NCI-H1048 (cell line): ENCODE measurements at places on chromosomes 6 and 20.

- DNase-seq = no peak
Observed at GRCh38 chr6:12112540-12113189, 100.6 kb downstream of the HIVEP1 start.

DNA sequence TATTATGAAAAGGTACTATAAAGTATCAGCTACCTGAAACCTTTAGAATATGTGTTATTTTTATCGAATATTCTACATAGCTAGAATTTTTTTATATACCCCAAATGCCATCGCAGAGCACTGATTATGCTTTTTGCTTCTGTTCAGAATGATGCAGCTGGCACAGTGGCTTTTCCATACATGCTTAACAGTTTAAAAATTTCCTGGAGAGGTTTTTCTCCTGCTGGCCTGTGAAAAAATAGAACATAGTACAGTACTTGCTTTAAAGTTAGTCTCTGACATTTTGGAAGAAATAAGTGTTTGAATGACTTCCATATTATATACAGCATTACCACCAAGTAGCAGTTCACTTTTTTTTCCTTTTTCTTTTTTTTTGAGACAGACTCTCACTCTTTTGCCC is 5.3 kb downstream of the DOP1A start:
- DNase-seq = no peak

DNA sequence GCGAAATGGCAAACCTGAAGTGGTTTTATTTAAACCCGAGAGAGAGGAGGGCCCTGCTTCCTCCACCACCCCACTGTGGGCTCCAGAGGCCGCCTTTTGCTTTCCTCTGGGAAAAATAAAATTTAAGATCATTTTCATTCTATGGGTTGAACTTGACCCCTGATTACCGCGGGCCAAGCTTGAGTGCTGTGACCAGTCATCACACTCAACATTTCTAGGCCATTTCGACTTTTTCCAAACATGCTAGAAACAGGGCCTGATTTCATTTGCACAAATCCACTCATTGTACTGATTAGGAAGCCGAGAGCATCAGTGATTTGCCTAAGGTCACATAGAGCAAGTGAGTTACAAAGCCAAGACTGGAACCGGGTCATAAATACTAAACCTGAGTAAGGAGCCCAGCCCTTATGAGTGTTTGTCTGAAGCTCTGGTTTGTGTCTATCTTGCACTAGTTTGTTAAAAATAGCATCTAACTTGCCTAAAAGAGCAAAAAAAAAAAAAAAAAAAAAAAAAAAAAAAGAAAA is 179.7 kb downstream of the DLL1 start:
- no peak for DNase-seq

DNA sequence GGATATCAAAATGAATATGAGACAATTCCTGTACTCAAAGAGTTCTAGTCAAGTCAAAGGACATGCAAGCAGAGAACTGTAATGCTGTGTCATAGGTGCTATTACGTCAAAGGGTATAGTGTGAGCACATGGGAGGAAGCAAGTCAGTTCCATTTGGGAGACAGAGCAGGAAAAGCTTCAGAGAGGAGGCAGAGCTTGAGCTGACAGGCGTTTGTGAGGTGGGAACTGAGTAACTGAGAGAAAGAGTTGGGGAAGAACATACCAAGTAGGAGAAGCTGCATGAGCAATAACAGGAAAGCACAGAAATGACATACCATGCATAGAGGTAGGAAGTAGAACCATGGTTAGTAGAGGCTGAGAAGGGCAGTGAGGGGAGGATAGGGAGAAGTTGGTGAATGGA is 15.2 kb upstream of the SSR1 start:
- no peak for DNase-seq

DNA sequence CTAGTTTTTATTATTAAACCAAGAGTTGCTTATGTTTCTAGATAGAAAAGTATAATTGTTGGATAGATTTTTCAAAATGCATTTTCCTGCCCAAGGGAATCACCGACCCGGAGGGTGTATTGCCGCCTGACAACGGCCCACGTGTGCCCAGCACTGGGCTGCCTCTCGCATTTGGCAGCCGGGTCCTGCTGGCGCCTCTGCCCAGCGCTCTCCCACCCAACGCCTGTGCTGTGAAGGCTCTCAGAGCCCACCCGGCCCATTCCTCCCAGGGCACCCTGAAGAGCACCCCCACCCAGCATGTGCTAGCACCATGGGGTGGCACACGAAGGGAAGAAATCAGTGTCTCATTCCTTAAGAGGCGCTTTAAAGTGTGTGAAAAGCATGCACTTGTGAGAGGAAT is 88.3 kb upstream of the AFDN start:
- DNase-seq = no peak

DNA sequence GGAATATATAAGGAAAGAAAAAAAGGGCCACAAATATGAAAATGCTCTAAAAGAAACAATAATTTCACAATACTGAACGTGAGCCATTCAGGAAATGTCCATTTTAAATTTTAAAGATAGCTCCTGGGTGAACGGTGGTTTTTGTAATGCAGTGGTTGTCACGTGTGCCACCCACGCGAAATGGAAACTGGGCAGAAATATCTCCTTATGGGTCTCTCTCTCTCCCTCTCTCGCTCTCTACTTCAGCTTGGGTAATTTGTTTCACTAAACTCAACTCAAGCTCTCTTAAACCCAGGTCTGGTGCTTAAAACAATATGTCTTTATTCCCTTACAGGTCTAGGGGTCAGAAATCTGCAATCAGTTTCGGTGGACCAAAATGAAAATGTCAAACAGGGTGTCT is 150.8 kb downstream of the OR2B2 start:
- no peak for DNase-seq

GRCh38 chr6:93238632-93239031 is 180.7 kb downstream of the EPHA7 start:
- no peak for DNase-seq

GRCh38 chr6:17150096-17150495 is 48.2 kb downstream of the STMND1 start:
- DNase-seq = no peak

DNA sequence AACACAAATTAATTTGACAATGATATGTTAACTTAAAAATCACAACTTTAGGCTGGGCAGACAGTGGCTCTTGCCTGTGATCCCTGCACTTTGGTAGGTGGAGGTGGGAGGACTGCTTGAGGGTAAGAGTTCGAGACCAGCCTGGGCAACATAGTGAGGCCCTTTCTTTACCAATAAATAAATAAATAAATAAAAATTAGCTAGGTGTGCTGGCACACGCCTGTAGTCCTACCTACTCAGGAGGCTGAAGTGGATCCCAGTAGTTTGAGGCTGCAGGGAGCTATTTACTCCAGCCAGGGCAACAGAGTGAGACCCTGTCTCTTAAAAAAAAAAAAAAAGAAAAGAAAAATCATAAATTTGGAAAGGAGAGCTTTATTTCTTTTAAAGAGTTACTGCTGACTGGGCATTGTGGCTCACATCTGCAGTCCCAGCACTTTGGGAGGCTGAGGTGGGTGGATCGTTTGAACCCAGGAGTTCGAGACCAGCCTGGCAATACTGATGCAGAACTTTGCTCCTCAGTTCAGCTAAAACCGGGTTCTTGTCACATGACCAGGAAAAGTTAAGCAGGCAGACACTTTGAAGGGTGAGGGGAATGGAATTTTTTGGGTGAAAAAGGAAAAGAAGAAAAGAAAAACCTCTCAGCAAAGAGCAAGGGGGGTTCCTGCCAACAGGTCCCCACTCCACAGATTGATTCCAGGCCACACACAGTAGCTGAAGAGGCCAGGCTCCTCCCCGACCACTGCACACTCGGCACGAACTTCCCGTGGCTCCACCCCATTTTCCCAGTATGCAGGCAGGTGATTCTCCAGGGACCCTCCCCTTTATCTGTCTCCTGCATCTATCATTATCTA is 44.0 kb upstream of the DDR1 start:
- no peak for DNase-seq

DNA sequence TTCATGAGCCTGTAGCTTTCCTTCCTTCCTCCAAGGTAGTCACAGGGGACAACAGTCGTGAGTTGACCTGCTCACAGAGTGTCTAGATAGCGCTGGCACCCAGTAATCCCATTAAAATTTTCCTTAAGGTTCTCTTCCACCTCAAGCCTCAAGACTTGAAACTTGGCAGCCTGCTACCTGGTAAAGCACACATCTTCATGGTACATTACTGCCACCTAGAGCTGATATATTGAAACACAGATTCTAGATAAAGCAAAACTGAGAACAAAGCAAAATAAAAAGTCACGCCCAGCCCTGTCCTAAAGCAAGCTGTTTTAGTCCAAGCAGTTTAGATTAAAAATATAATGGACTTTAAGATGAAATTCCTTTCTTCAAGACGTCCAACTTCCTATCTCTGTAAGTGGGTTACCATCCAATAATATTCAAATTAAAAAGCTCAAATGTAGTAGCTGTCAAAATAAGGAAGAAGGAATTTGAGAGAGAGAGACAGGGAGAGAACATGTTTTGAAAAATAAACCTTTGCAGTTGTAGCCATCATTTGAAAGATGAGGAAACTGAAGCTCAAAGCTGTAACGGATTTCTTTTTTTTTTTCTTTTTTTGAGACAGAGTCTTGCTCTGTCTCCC is 50.7 kb upstream of the CD83 start:
- DNase-seq = peak; percentile 31

DNA sequence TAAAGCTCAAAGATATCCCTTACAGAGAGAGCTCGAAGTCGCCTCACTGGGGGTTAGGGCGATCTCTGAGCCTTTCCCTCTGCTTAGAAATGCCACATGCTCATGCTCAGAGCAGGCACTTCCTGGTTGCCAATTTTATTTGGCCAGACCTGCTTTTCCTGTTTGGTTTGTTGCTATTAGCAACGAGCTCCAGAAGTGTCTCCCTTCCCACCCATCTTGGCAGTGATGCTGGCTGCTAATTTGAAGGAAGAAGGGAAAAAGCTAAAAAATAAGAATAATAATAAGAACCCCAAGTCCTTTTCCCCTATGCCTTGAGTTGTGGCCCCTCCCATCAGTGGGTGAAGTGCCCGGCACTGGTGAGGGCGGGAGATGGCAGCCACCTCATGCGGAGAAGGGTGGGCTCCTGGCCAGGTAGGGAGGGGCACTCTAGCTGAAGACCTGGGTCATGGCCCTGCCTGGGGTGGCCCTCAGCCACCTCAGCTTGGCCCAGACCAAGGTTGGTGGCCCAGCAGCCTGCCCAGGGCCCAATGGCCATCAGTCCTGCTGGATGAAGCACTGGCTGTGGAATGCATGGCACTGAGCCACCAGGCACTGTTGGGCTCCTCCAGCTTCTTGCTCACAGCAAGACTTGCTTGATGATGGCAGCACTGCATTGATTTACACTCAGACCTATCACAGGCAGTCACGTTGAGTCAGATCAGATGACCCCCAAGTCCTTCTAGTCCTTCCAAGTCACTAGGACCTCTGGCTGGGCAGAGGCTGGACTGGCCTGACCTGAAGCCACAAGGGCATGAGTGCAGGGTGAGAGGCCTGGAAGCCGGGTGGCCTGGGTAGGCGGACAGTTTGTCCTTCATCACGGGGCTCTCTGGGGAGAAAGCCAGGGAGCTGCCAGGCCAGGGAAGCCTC is 79.0 kb downstream of the SYNJ2 start:
- peak; percentile 71 for DNase-seq

DNA sequence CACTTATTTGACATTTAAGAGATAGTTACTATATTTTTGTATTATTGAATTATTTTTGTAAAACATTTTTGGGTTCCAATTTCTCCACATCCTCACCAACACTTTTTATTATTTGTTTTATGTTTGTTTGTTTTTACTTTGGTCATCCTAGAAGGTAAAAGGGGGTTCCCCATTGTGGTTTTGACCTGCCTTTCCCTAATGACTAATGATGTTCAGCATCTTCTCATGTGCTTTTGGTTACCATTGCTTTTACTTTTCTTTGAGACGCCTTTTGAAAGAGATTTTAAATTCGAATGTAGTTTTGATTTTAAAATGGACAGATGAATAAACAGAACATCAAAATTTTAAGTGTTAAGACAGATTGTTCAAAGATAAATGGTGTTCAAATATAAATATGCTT is 46.9 kb downstream of the AK9 start:
- no peak for DNase-seq

- no peak for DNase-seq
Observed at GRCh38 chr6:145073811-145074210, 661.5 kb downstream of the EPM2A start.

GRCh38 chr6:122947355-122947754 is 48.7 kb upstream of the CLVS2 start:
- DNase-seq = no peak

DNA sequence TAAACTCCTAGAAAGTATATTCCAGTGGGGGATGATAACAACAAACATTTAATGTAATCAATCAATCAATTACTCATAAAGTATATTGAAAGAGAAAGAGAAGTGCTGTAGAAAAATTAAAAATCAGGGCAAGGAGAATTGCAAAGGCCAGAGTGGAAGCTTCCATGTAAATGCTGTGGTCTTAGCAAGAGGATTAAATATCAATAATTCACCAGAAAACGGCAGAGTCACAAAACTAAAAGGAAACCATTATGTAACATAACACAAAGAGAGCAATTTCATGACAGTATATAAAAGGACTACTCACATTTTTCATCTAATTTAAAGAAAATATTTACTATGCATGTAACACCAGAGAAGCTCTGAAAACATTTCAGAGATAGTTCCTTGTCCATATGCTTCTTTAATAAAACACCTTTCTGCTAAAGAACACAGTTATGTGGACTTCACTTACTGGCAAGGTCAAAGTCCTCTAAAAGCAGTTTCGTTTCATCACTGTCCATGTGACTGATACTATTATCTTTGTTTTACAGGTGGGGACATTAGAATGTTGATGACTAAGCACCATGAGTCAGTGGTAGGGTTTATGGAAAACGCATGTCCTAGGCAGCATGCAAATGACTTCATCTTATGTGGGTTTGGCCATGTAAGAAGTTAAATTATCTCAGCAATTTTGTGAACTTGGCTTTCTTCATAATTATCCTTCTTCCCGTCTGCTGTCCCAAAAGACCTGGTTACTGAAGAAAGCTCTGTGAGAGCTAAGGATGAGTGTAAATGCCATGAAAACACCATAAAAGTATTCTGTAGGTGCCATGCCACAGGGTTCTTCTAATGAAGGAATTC is 185.8 kb upstream of the TENT5A start:
- DNase-seq = peak; percentile 27

DNA sequence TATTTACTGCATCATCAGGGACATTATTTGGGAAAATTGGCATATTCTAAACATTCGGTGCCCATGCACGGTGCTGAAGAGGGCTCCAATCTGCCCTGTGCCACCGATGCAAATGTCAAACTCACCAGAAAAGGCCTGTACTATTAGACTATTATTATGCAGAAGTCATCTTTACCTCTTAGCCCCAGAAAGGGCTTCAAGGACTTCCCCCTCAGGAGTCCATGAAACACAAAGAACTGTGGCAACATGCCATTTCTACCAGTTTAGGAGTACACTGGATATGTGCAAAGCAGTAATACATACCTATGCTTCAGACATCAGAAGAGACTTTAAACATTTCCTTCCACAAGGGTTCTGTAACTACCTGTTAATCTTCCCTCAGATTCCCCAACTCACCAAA is 8.6 kb downstream of the DIDO1 start:
- DNase-seq = no peak

DNA sequence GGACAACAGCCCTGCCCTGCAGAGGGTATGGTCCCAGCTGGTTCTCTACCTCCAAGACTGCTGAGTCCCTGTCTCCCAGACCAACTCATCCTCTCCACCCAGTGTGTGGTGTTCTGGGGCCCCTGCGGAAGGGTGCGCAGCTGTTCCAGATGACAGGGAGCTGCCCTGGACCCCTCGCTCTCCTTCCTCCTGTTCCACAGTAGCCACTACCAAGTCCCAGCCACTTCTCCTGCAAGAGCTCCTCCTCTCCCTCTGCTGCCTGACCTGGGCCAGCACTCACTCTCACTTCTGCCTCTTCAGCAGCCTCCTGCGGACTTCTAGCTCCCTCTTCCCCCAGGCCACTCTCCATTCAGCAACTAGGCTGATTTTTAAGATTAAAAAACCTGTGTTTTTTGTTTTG is 40.1 kb upstream of the TMEM181 start:
- DNase-seq = no peak

- DNase-seq = no peak
Observed at GRCh38 chr6:162621246-162621645, 106.3 kb downstream of the PRKN start.
